Stimulated activated CD8-positive, alpha-beta memory T cell treated with anti-CD3 and anti-CD28 coated beads, Interleukin-4, amount 100 ng/mL, for 24 hours (primary cell): ENCODE measurements at places on chromosomes 4 and X.

- DNase-seq = no peak
Measured at GRCh38 chr4:44638091-44638490, 13.3 kb downstream of the YIPF7 start.

DNA sequence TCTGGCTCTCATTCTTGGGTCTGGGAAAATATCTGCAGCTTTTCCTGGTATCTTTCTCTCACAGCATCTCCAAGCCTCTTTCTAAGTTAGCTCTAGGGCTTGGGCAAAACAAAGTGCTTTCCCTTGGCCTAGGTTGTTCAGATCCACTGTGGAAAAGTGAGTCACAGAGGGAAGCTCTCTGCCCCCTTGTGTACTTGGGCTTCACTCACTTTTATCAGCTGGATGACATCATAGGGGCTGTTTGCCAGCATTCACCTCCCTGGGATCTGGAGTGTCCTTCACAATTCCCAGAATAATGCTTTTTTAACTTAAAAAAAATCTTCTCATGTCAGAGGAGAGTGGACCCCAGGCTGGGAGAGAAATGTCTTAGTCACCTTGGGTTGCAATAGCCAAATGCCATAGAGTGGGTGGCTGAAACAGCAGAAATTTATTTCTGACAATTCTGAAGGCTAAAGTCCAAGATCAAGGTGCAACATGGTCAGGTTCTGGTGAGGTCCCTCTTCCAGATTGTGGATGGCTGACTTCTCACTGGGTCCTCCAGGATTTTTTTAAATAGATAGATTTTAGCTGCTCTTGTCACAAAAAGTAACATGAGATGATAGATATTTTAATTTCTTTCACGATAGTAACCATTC, 247.8 kb downstream of the SH2D1A start:
- DNase-seq = no peak

- peak; percentile 3 for DNase-seq
Measured at GRCh38 chr4:70559211-70559830, 32.7 kb upstream of the AMBN start.

GRCh38 chrX:149036086-149036485, 469.0 kb downstream of the IDS start:
- DNase-seq = no peak

GRCh38 chr4:140851032-140851636, 94.9 kb upstream of the TBC1D9 start:
- no peak for DNase-seq

- DNase-seq = no peak
Measured at GRCh38 chr4:94332983-94333590, 9.5 kb downstream of the HPGDS start.

DNA sequence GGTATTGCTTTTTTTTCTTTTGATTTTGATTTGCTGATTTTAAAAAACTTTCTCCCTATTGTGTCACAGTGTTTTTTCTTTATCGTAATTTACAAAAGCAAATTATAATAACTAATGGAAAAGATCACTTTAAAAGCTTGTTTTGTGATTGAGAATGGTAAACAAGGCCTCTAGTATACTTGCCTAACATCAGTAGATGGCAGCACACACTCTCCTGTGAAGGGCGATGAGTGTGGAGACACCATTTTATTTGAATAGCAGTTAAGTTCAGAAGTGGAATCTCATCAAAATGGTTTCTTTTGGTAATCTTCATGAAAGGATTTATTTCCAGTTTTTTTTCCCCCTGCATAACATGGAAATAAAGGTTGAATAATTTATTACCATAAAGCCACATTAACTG, 72.3 kb downstream of the PAK3 start:
- DNase-seq = no peak

DNA sequence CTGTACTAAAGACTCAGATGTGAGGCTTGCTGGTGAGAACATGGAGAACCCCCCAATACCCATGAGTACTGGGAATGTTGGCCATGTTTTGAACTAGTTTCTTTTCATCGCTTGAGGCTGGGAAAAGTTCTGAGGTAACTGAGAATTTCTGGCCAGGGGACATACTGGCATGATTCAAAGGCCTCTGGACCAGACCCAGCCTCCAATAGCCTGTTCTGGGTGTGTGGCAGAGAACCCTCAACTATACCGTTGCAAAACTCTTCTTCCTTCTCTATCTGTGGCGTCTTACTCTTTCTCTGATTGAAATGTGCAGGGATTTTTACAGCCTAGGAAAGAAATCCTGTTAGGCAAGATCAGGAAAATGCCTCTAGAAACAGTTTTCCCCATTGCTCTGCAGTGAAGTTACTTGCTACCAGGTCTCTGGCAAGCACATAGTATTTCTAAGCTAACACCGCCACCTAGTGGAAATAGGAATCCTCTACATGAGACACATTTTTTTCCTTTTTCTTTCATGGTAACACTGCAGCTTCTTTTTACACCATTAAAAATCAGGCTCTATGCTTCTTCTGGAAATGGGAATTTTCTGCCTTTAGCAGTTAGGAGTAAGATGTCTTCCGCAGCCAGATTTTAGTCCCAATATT, 170.7 kb upstream of the ZCCHC13 start:
- DNase-seq = no peak

GRCh38 chr4:4859799-4860599, 534 bp downstream of the MSX1 start:
- no peak for DNase-seq

DNA sequence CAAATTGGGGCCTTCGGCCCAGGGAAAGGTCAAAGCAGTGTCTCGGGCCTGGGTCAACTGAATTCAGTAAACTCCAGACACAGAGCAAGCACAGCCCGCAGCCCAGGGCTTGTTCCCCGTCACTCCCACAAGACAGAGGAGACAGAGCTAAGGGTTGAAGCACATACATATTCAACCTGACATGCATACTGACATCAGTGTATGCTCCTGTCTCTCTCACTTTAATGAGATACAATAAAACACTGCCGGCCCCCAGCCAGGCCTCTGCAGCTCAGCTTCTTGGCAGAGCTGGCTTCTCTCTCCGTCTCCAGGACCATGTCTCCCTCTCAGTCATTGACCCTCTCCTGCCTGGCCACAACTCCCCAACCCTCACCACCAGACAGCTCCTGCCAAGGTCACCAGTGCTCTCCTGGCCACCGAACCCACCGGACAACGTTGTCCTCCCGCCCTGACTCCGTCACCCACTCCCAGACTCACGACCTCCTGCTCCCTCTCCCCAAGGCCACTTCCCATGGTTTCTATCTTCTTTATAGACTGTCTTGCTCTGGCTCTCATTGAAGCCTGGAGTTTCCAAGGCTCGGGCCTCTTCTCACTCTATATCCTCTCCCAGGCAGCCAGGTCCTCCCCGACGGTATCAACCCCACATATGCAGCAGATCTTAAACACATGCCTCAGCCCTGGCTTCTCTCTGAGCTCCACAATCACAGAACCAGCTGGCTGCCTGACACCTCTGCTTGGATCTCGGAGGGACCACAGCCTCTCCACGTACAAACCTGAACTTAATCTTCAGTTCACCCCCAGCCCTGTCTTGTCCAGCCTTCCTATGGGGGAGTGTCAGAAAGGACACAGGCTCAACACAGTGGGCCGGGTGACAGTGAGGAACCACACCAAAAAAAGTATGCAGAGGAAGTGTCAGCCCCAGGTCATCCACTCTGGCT, 67.7 kb upstream of the C4orf50 start:
- DNase-seq = no peak

DNA sequence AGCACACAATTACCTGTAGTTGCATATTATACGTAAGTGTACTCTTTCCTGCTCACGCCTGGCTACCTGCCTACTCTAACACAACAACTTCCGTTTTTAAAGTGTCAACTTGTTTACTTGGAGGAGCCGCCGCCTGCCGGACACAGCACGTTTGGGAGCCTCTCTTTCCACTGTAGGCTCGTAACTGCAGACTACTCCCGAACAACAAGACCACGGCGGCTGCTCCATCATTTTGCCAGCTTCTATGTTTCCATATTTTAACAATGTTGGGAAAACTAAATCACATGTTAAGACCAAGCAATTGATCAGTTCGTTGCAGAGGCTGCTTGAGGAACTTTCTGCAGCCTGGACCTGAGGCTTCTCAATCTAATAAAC, 841 bp downstream of the MTNR1A start:
- DNase-seq = no peak

DNA sequence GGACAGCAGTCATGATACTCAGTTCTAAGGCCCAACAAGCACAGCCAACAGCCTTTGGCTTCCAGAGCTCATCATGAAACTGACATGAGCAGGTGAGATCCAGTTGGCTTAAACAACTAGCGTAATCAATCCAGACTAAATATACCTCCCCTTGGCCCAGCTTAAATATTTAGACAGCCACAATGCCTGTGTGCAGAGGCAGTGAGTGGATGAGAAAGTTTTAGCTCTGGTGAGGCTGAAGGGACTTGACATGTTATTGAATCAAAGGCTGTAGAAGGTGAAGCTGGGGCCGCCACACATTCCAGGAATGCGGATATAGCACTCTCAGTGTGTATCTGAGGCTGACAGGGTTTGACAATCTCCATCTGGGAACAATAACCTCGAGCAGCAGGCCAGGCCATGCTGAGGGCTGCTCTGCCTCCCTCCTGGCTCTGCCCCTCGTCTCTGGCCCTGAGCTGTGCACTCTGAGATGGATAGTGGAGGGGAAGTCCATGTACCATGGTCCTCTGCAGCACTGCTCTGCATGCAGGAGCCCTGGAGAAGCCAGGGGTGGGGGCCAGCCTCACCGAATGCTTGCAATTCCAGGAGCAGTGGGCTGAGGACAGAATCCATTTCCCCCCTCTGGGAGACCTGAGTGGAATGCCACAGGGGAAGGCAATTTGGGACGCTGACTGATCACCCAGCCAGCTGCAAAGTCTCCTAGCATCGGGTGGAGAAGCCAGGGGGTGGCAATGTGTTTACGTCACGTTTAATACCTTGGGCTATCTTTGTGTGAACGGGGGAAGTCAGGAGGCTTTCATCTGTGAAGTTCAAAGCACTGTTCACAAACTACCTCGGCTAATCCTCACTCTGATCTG, 37.3 kb upstream of the RASL11B start:
- no peak for DNase-seq
